Activated CD4-positive, alpha-beta T cell treated with anti-CD3 and anti-CD28 coated beads for 1 hour (primary cell): ENCODE measurements at places on chromosomes 13 and 19.
A peak's percentile ranks its signal among the peaks of the same experiment; 100 is the strongest.

DNA sequence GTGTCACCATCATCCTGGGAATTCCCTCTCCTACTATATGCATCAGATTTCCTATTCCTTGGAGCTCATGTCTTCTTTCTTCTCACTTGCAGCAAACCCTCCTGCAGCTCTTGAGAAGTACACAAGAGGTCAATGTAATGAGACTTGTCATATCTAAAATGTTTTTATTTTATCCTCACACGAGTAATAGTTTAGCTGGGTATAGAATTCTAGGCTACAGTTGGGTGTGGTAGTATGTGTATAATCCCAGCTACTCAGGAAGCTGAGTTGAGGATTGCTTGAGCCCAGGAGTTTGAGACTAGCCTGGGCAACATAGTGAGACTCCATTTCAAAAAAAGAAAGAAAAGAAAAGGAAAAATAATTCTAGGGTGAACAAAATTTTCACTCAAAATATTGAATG, 24.4 kb downstream of the EEF1AKMT1 start:
- DNase-seq: no peak

- no peak for DNase-seq
Observed at GRCh38 chr13:37369616-37370015, 229.0 kb downstream of the POSTN start.

DNA sequence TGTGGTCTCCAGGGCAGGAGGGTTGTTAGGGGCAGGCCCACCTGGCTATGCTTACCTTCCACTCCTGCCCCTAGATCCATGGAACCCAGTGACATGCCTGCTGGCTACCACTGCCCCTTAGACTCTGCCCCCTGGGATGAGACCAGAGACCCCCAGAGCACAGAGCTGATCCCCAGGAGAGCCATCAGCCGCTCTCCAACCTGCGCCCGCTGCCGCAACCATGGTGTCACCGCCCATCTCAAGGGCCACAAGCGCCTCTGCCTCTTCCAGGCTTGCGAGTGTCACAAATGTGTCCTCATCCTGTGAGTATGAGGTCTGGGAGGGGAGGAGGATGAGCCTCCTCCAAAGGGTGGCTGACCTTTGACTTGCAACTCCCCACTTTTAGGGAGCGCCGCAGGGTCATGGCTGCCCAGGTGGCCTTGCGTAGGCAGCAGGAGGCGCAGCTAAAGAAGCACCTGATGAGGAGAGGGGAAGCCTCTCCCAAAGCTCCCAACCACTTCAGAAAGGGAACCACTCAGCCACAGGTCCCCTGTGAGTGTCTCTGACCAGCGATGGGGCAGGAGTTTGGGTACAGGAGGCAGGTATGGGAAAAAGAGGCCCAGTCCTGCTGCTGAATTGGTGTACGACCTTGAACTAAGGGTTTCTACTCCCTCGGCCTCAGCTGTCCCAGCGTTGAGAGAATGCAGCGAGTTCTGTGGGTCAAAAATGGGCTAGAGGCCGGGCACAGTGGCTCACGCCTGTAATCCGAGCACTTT, 2.7 kb downstream of the DMRTC2 start:
- no peak for DNase-seq

DNA sequence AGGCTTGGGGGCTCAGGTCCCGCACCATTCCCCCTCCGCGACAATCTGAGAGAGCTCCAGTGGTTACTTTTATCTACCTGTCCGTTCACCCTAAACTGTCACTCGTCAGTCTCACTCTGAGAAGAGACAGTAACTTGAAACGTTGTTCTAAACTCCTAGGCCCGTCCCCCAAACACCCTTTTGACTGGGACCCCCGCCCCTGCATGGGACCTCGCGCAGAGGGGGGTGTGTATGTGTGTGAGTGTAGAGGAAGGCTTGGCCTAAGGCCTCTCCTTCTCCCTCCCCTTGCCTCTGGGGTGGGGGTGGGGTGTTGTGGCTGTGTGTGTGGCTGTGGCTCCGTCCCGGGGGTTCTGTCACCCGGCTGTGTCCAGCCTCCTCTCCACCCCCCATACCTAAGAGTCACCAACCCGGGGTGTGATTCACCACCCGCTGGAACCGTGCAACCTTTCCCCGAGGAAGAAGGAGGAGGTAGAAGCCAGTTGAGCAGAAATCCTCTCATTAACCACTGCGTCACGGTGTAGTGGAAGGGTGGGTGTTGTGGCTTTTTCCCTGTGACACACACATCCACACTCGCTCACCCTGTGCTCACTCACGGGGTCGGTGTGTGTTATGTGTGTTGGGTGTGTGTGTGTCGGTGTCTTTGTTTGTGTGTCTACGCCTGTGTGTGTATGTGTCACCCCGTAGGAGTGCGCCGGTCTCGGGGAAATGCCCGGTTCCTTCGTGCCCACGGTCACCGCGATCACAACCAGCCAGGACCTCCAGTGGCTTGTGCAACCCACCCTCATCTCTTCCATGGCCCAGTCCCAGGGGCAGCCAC, 2.4 kb downstream of the FOSB start:
- peak; percentile 46 for DNase-seq

- DNase-seq: no peak
Observed at GRCh38 chr13:58080806-58081205, 449.3 kb downstream of the PCDH17 start.

- DNase-seq: no peak
Observed at GRCh38 chr19:50854636-50855410, at the start of gene KLK3. TSS of gene KLK3 (plus strand) at chr19:50854915. CDS start at chr19:50854956, 41 bp downstream.

GRCh38 chr13:90427322-90428272, 919.9 kb upstream of the MIR17HG start:
- no peak for DNase-seq
